ENCODE measurements at places on chromosomes 6 and 20.

DNA sequence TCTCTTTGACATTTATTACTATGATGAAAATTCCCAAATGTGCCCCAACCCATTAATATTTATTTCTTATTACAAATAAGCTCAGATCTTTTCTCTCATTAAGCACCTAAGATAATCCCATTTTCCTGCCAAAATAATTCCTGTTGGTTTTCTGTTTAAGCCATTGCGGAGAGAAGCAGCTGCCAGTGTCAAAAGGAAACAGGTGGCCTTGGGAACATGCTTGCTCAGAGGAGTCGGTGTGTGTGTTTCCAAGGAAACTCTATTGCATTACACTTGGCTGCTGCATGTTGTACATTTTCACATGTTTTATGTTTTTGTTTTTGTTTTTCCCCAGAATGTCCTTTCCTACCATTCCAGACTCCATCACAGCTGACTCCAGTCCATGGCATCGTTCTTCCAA, 56.4 kb downstream of the CD24 start:
- DNase-seq = no peak

- no peak for DNase-seq
Measured at GRCh38 chr6:97053643-97054411, 129.3 kb downstream of the KLHL32 start.

DNA sequence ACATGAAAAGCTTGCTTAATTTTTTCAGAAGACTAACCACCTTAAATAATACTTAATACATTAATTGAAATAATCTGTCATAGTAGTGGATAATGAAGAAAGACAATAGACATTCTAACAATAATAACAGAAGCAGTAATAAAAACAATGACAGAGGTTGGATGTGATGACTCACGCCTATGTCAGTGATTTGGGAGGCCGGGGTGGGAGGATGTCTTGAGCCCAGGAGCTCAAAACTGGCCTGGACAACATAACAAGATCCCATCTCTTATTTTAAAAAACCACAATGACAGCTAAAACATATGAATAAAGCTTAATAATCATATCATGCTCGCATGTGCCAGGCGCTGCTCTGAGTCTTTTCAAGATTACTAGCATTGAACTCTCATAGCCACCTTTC, 105.5 kb downstream of the IPCEF1 start:
- DNase-seq = no peak

DNA sequence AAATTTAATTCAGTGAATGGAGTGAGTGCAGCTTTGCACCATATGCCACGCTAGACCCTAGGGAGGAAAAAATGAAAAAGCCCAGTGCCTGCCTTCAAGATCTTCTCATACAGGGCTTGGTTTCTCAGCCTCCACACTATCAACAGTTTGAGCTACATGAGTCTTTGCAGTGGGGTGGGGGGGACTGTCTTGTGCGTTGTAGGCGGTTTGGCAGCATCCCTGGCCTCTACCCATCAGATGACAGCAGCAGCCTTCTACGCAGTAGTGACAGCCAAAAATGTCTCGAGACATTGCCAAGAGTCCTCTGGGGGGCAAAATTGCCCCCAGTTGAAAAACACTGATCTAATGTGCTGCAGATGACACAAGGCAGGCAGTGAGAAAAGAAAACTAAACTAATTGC, 6.2 kb downstream of the CDH22 start:
- no peak for DNase-seq

DNA sequence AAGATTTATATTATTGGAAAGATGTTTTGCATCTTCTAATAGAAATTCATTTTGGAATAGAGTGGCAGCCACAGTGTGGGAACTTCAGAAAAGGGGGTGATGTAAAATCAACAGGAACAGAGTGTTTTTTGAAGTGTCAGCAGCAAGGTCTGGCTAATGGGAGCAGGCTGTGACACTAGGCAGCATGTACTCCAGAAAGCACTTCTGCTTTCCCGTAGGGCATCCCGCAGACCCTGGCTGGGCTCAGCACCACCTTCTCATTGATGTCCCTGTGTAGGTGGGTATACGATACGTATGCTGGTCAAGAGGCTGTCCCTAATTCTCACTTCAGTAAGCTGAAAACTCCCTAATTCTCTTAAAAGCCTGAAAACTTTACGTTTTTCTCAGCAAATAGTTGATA, 74.7 kb downstream of the EYA4 start:
- no peak for DNase-seq

GRCh38 chr6:41636833-41637193, 1.5 kb upstream of the MDFI start:
- DNase-seq = no peak

- DNase-seq = no peak
Measured at GRCh38 chr6:141103246-141103645, 1029.5 kb upstream of the GJE1 start.

DNA sequence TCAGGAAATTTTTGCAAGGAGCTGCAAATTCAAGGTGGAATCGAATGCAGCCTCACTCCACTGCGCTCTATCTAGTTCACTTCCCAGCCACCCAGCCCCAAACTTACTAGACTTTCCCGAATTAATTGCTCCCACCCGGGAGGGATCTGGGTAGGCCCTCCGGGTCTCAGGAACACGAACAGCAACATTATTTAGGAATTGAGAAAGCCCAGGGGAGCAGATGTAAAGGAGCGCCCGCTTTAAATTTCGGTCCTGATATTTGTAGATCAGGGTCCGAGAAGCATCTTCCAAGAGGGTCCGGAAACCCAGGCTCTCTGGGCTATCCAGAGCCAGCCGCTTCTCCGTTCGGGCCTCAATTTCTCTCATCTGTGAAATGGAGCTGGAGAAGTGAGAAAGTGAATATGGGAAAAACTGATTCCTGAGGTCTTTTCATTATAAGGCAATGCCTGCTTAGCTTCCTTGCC, 490 bp upstream of the ID1 start:
- no peak for DNase-seq

DNA sequence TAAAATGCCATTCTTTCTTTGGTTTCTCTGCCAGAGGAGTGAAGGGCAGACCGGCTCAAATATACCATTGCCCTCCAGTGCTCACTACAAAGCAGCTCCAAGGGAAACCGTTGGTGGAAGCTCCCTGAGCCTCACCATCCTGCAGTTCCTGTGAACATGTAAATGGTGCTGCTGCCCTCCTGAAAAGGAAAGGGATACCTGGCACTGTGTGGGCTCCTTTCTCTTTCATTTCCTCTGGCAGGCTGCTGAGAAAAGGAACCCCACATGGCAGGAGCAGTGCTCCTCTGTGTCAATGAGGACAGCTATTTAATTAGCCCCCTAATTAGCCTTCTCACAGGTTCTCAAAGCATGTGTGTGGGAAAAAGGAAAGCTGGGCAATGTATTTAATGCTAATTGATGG, 142.5 kb downstream of the KLHL32 start:
- no peak for DNase-seq

GRCh38 chr20:25288291-25289181, 40.7 kb downstream of the PYGB start:
- DNase-seq = no peak

- no peak for DNase-seq
Measured at GRCh38 chr6:151379933-151380847, 11.2 kb downstream of the ZBTB2 start.

DNA sequence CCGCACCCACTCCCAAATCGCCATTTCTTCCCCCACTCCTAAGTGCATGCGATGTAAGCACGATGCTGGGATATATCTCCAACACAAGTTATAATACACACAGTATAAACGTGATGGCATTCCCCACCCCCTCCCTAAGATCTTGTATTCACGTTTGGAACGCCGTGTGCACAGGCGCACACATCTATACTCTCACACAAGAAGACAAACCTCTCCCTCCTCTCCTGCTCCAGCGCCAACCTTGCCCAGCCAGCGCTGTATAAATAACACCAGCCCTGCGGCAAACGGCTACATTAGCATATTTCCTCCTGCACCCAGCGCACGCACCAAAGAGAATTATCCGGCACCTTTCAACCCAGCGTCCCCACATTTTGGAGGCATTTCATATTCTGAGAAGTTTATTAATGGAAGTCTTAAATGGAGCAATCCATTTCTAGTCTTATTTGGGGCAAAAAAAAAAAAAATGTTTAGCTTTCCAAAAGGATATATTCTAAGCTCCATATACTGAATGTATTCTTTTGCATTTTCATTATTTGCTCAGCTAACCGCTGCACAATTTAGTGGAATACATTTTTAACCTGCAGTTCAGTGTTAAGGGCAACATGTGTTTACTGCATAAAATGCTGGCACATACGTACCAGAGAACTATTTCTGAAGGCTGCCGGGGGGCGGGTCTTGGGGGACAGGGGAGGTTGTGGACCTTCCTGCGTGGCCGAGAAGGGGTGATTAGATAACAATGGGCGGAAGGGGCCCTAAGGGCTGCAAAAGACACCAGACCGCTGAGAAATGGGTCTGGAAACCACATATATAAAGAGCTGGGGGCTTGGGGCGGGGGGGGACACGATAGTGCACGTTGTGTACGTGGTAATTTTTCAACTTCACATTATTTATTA, 1.1 kb upstream of the SLC22A23 start:
- no peak for DNase-seq

DNA sequence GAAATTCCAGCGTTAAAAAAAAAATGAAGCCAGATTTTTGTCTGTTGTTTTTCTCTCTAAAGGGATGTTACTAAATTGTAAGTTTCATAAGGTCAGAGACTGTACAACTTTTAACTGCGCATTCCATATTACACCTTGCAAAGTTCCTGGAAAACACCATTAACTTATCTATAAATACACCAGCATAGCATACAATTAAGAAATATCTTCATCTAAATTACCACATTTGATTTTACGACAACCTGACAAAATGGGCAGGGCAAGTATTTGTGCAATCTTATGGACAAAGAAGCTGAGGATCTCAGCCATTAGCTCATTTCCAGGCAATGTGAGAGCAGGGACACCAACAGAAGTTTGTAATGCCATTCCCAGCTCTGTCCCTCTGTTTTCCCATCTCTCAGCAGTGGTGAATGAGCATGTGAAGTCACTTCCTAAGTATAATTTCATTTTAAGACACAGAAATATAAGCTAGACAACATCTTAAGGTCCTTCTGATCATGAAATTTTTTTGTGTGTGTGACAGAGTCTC, 12.9 kb upstream of the GCM1 start:
- DNase-seq = no peak

DNA sequence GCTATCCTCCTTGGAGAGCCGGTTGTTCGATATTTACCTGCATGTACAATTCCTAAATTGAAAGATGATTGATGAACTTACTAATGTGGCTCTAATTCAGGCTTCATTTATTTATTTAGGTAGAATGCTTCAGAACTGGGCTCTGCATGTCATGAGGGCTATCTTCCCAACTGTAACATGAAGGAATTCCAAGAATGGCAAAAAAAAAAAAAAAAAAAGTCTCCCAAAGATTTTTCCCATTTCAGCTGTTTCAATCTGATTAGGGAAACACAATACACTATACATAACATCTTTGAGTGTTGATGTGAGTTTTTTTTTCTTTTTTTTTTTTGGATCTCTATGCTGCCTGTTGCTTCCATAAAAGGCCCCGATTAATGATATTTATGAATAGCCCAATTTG, 120.1 kb upstream of the SHLD1 start:
- DNase-seq = no peak

- no peak for DNase-seq
Measured at GRCh38 chr20:61433816-61434215, 181.8 kb downstream of the CDH4 start.

GRCh38 chr20:22379472-22379871, 204.9 kb downstream of the FOXA2 start:
- DNase-seq = no peak

- DNase-seq = no peak
Measured at GRCh38 chr20:56166781-56167465, 81.6 kb upstream of the MC3R start.

DNA sequence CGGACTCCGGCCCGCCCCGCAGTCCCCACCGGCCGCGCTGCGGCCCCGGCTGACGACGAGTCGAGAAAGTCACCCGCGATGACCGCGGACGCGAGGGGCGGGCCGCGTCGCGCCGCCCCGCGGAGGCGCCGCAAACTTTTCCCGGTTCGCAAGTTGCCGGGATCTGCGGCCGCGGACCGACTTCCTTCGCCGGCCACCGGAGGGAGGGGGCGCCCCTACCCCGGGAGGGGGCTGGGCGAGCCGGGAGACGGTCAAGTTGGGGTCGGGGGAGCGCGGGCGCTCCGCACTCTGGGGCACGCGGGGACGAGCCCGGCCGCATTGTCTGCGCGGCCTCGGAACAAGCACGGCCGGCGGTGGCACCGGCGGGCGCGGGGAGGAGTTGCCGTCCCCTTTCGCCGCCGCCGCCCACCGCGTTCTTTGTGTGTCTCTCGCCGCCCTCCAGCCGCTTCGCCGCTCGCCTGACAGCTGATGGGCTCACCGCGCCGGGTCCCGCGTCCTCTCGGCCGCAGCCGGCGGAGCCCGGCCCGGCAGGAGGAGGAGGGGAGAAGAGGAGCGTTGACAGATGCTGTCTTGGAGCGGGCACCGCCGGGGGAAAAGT, 131.6 kb downstream of the OGFRL1 start:
- no peak for DNase-seq

GRCh38 chr6:3228771-3229565, 1.5 kb upstream of the TUBB2B start:
- DNase-seq = no peak

GRCh38 chr6:12760911-12761310, 44.3 kb downstream of the PHACTR1 start:
- DNase-seq = no peak

- no peak for DNase-seq
Measured at GRCh38 chr6:151118461-151119123, 121.2 kb upstream of the AKAP12 start.

DNA sequence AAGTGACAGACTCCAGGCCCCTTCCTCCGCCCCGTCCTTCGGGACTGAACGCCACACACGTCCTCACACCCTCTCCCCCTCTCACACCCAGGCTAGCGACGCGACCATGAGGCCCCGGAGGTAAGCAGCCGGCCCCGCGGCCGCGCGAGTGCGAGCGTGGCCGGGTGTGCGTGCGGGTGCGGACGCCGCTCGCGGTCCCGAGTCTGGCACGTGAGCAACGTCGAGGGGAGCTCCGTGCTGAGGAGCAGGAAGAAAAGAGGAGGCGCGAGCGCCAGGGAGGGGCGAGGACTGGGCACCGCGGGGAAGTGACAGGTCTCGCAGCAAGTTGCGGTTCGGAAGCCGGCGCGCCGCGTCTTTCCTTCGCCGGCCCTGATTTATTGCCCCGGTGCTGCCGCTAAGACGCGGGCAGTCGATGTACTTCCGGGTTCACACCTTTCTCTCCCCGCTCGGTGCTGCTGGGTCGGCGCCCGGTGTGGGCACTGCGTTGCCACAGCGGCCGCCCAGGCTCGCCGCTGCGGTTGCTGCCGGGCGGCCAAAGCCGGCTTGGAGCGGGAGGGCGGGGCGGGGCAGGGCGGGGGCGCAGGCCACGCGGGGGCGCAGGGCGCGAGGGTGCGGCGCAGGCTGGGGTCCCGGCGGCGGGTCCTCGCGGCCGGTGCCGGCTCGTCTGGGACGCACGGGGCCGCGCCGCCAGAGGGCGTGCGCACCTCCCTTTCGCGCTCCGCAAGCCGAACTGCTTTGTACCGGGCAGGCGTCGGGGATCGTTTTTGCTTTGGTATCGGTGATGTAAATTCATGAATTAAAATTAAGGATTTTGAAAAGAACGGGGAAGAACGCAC, 15.8 kb upstream of the LIN28B start:
- no peak for DNase-seq

DNA sequence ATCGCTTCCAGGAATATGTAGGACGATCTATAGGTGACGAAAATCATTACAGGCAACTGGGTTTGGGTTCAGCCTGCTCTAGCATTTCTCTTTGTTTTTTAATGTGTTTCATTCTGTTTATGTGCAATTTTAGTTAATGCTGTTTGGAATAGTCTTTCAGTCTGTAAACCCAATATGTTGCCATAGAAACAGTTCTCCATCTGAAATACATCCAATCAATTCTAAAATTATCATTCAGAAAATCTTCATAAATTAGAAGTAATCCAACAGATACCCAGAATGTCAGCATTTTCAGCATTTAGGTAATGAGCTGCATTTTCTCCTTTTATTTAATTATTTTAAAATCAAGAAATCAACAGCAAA, 34.8 kb upstream of the COL9A1 start:
- no peak for DNase-seq

Data from renal cortex interstitium (tissue), 15 donors.